ENCODE measurements at places on chromosomes 11 and 22.

GRCh38 chr11:44893308-44893822 lies 57.3 kb downstream of the TP53I11 start:
- no peak for DNase-seq

- DNase-seq, result no peak
Observed at GRCh38 chr11:85813721-85814120, 2.8 kb upstream of the SYTL2 start.

GRCh38 chr11:1553808-1554594 lies 18.1 kb downstream of the DUSP8 start:
- DNase-seq, result no peak

GRCh38 chr11:114066046-114066648 lies 6.6 kb downstream of the ZBTB16 start:
- peak; percentile 22 for DNase-seq

- DNase-seq, result no peak
Observed at GRCh38 chr22:19125474-19126308, 3.5 kb upstream of the DGCR2 start.

- peak; percentile 82 for DNase-seq
Observed at GRCh38 chr22:41285441-41285819, 557 bp downstream of the RANGAP1 start.

- DNase-seq, result peak; percentile 26
Observed at GRCh38 chr22:37906364-37907008, 389 bp downstream of the MICALL1 start.

- DNase-seq, result no peak
Observed at GRCh38 chr22:45203150-45203951, 37.3 kb downstream of the KIAA0930 start.

GRCh38 chr11:95711162-95711944 lies 78.2 kb downstream of the FAM76B start:
- DNase-seq, result no peak

GRCh38 chr22:49324527-49325491 lies 502.9 kb downstream of the BRD1 start:
- no peak for DNase-seq

- DNase-seq, result no peak
Observed at GRCh38 chr11:115706626-115707135, 202.5 kb upstream of the CADM1 start.

- no peak for DNase-seq
Observed at GRCh38 chr11:119307219-119307618, 9.7 kb downstream of the MCAM start.

DNA sequence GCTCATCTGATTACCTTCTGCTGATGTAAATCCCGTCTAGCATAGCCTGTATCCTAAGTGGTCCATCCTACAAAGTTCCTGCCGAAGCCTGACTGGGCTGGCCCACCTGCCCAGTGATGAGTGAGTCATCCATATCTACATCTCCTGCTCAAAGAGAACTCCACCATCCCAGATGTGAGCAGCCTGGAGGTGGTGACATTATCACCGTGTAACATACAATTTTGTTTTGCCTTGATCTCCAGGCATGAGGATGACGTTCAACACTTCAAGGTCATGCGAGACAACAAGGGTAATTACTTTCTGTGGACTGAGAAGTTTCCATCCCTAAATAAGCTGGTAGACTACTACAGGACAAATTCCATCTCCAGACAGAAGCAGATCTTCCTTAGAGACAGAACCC lies 5.6 kb downstream of the TMA7B start:
- no peak for DNase-seq

GRCh38 chr22:35840302-35840739 lies 122.6 kb downstream of the APOL5 start:
- no peak for DNase-seq

- no peak for DNase-seq
Observed at GRCh38 chr22:32842486-32842885, 41.0 kb downstream of the TIMP3 start.

DNA sequence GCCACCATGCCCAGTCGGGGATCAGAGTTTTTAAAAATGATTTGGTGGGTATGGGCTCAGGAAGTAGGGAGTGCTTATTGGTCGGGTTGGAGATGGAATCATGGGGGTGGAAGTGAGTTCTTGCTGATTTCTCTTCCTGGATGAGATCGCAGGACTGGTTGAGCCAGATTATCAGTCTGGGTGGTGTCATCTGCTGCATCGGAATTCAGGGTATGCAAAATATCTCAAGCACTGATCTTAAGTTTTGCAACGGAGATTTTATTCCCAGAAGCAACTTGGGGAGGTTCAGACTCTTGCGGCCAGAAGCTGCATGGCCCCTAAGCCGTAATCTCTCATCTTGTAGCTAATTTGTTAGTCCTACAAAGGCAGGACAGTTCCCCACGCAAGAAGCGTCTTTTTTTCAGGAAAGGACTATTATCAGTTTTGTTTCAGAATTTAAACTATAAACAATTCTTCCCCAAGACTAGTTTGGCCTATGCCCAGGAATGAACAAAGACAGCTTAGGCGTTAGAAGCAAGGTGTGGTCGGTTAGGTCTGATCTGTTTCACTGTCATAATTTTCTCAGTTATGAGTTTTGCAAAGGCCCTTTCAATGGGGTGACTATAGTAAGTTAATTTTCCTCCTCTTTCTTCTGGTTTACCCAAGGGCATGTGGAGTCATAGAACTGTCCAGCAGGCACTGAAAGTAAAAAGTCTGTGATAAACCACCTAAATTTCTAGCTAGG lies 1.4 kb upstream of the PIWIL3 start:
- no peak for DNase-seq

DNA sequence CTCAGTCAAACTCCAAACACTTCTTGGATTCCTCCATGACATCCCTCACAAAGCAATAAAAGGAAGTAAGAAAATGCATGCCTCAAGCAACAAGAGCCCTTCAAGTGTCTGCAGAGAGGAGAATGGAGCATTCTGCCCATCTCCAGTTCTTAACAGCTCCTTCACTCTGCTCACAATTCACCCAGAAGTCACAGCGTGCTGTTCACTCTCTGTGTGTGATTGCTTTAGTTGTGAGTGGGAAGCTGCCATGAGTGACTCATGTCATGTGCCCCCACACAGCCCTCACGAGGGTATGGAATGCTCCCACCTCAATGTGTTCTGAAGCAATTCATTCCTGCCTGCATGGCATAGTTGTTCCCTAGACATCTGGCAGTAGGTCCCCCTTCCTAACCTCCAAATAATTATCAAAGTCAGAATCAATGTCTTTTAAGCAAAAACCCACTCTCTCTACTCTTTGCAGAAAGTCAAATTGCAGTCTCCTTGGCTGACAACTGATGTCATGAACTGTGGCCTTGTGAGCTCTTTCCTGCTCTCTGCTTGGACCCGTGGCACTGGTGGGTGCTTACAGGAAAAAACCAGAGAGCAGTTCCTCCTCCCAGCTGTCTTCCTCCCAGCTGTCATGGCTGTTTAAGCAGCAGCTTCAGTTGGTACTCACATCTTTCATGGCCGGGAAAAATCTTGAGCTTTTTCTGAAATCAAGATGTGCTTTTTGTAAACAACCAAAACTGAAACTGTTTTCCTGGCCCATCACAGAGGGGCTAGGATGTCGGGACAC lies 112.1 kb upstream of the SPON1 start:
- no peak for DNase-seq

DNA sequence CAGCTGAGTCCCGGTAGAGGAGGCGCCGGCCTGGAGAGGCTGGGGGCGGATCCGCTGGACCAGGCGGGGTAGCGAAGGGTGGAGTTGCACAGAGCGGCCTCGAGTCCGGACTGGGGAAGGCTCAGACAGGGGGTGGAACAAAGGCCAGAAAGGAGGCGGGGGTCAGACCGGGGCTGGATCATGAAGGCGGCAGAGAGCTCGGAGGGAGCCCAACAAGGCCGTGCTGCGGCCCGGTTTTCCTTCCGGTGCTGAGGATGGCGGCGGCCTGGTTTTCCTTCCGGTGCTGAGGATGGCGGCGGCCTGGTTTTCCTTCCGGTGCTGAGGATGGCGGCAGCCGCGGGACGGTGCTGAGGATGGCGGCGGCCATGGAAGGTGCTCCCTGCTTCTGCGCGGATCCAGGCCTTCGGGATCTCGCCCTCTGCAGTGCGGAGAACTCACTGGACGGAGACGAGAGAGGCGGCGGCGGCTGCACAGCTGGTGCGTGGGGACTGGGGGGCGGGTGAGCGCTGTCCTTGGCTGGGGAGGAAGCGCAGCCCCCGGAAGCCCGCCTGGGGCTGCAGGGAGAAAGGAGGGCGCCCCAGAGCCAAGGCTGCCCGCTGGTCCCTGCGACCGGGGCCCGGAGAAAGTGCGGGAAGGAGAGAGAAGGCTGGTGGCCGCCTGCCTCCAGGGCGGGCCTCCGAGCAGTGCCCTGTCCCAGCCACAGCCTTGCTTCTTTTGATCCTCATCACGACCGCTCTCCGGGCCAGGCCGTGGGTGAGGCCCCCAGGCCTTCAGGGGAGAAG lies 350.4 kb upstream of the B3GAT1 start:
- no peak for DNase-seq

DNA sequence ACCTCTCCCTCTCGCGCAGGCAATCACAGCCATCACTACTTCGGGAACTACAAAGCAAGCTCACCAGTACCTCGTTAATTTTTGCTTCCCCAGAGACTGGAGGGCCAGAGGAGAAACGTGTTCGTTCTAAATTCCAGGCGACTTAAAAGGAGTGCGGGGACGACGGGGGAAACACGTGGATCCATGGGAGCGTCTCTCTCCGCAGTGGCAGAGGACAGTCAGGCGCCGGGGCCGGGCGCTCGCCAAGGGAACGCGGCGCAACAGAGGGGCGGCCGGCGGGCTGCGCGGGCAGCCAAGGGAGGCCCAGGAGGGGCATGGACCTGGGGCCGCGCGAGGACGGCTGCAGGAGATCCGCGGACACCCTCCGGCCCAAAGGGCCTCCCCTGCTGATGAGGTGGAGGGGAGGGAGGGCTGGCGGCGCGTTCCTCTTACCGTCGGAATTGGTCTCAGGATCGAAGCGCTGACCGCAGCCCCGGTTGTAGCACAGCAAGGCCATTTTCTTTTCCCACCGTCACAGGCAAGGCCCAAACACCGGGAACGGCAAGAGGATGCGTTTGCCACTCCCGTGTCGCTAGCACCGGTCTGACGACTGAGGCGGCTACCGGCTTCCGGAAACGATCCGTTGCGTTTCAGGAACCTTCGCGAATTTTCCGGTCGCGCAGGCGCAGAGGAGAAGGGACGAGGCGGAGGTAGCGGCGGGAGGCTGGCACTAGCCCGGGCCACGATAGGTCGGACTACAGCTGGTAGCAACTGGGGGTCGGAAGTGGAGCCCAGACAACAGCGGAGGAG lies at the start of gene CHORDC1:
TSS of gene CHORDC1 (minus strand) at position 591 of the 789 bp plus-strand sequence. CDS start at position 496, 95 bp downstream.
- peak; percentile 89 for DNase-seq

GRCh38 chr11:3796801-3797328 lies 489 bp downstream of the NUP98 start:
- no peak for DNase-seq

GRCh38 chr11:41714101-41714500 lies 254.6 kb upstream of the LRRC4C start:
- DNase-seq, result no peak

DNA sequence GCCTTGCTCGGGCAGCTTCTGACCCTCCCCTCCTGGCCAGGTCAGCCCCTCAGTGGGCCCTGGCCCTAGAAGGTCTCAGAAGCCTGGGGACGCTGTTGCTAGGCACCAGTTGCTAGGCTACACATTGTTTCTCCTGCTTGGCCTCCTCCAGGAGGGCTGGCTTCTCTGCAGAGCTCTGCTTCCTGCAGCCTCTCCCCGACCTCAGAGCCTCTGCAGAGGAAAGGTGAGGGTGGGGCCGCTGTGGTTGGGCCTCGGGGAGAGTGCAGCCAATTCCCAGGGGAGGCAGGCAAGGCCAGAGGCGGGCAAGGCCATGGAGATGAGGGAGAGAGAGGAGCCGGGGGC lies 27.6 kb upstream of the LRRC10B start:
- no peak for DNase-seq

- no peak for DNase-seq
Observed at GRCh38 chr11:36403661-36404060, 106.4 kb downstream of the TRAF6 start.

DNA sequence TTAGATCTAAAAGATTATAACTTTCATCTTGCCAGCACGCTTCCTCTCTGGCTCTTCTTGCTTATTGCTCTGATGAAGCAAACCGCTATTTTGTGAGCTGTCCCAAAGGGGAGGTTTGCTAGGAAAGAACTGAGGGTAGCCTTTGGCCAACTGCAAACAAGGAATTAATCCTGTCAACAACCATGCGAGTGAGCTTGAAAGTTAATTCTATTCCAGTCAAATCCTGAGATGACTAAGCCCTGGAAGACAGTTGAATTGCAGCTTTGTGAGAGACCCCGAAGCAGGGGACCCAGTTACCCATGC lies 10.3 kb upstream of the RNF141 start:
- no peak for DNase-seq

DNA sequence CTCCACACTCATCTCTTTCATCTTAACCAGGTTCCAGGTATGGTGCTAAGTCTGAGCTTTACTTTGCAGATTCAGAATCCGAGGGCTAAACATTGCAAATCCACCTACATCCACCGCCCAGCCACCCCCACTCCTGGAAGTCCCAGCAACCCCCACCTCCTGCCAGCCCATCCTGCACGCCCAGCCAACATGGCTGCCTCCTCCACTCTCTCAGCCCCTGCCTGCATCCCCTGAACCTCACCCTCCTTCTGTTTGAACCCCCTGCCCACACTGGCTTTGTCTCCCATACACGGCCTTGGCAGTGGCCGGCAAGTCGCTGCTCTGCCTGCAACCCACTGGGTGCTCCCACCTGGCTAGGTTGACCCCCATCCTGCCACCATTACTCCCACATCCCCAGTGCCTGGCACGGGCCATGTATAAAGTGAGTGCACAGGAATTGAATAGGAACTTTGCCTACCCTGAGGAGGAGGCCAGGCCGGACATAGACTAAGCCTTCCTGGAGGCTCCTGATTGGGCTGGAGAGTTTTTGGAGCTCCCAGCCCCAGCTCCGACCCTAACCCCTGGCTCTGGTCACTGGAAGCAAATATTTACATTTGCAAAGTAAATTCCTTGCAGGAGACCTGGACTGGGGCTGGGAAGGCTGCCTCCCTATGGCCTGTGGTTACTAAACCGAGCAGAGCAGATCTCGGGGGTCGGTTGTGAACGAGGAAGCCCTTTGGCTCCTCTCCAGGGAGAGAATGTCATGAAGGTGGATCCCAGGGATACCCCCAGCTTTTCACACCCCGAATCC lies 14.4 kb downstream of the EMID1 start:
- no peak for DNase-seq

GRCh38 chr11:110453684-110454354 lies 24.1 kb downstream of the FDX1 start:
- no peak for DNase-seq

- DNase-seq, result no peak
Observed at GRCh38 chr11:98679673-98680072, 341.1 kb upstream of the CNTN5 start.

GRCh38 chr11:69438286-69438920 lies 43.1 kb upstream of the LINC01488 start:
- no peak for DNase-seq

- no peak for DNase-seq
Observed at GRCh38 chr11:125671561-125671960, 9.1 kb downstream of the ACRV1 start.

DNA sequence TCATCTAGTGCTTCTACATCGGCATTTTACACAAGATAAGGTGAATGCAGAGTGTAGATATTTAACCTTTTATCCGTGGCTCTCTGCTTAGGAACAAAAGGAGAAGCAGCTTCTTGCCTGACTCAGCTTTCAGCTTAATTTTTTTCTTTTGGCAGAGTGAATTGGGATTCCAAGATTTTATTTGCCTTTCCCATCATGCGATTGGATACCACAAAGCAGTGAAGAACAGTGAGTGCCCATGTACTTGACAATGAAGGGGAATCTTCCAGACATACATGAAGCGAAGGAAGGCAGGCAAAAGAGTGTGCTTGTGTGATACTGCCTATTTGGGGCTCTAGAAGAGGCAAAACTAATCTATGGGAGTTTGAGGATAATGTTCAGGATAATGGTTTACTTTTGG lies 17.0 kb upstream of the CHKA start:
- DNase-seq, result no peak

- DNase-seq, result no peak
Observed at GRCh38 chr11:69454018-69454417, 27.4 kb upstream of the LINC01488 start.

Data from CD8-positive, alpha-beta memory T cell (primary cell).